Effector memory CD8-positive, alpha-beta T cell (primary cell): ENCODE measurements at places on chromosomes 16 and 17.

DNA sequence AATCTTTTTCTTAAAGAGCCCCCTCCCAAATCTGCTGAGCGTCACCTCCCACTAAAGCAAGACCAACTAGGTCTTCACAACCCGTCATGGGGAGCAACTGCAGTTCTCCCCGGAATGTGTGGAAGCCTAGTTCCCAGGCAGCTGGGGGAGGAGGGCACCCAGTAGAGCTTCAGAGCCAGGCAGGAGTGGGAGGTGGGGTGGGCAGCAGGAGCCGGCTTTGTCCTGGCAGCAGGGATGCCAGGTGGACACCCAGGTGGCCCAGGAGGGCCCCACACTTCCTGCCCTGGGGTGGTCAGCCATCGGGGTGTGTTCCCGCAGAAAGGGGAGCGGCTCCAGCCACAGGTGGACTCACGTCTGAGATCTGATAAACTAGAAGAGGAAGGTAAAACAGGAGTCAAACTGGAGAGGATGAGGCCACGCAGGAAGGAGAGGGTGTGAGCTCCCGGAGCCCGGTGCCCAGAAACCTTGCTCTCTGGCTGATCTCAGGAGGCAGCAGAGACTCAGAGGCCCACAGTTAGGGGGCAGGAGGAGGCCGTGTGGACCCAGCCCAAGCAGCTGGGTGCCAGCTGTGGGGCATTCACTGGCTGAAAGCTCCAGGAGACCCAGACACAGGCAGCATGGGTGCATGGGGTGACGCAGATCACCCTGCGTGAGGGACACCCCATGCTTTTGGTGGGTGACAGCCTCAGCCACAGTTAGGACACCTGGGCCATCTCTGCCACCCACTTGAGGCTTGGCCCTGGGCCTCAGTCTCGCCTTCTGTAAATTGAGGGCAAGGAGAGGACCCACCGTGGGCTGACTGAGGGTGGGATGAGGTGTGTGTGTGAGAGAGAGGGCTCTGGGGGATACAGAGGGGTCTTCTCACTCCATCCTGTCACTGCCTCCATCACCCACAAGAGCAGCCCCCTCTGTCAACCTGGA lies 260.8 kb upstream of the TNRC6C start:
- DNase-seq = no peak

- no peak for DNase-seq
These were observed 434.0 kb upstream of the CDH5 start for GRCh38 chr16:65932350-65933072.

- DNase-seq = no peak
These were observed 252.1 kb downstream of the PHKB start for GRCh38 chr16:47713225-47713595.

DNA sequence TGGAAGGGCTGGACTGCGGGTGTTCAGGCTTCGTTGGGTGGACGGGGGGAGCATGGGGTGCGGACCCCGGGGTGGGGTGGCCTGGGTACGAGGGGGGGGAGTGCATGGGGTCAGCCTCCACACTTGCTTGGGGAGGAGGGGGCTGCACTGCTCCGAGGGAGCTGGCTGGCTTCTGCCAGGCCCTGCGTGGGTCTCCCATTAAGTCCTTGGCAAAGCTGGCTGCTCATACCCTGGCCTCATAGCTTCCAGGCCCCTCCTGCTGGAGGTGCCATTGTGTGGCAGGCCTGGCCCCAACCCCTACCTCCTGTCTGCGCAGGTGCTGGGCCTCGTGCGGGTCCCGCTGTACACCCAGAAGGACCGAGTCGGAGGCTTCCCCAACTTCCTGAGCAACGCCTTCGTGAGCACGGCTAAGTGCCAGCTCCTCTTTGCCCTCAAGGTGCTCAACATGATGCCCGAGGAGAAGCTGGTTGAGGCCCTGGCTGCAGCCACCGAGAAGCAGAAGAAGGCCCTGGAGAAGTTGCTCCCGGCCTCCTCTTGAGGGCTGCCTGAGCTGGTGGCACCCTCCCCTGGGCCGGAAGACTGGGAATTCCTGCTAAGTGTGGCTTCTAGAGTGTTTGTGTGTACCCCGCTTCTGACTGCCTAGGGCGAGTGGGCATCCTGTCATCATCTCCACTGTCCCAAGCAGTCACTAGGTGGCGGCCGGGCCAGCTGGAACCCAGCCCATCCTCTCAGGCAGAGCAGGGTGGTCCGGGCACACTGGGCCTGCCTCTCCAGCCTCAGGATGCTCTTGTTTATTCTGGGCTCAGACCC lies 1.5 kb downstream of the NUDT16L1 start:
- DNase-seq = no peak

DNA sequence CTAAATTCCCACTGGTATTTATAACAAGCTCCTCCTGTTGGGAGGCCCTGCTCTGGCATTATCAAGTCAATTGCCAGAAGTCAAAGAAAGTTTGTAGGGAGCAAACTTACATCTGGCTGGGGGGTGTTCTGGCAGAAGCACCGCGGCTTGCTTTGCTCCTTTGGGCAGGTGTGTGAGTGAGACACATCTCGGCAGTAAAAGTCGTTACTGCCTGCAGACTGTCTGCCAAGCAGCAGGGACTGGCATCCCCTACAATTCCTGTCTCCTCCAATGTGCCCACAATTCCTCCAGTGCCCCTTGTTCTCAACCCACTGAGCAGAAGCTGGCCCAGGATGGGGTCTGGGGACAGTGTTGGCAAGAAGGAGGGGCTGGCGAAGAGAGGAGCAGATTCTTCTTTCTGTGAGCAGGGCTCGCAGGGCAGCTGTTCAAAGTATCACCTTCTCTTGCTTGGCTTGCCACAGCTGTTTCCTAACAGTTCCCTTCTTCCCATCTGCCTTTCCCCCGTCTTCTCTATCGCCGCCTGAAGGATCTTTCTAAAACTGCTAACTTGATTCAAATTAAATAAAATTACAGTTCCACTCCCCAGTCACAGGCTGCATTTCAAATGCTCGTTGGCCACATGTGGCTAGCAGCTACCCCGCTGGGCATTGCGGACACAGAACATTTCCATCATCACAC lies 30.2 kb downstream of the SPACA3 start:
- DNase-seq = no peak

DNA sequence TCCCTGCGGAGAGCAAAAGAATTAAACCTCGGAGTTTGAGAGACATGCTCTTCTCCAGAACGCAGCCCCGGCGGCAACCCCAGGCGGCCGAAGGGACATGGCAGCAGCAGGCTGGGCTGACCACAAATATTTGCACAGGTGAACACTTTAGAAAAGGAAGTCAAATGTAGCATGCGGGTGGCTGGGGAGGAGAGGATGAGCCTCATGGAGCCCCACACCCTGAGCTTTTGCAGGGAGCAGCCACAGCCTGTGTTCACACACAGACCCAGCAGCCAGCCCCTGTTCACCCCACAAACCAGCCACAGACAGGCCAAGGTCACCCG lies 17.8 kb downstream of the HS3ST6 start:
- no peak for DNase-seq

DNA sequence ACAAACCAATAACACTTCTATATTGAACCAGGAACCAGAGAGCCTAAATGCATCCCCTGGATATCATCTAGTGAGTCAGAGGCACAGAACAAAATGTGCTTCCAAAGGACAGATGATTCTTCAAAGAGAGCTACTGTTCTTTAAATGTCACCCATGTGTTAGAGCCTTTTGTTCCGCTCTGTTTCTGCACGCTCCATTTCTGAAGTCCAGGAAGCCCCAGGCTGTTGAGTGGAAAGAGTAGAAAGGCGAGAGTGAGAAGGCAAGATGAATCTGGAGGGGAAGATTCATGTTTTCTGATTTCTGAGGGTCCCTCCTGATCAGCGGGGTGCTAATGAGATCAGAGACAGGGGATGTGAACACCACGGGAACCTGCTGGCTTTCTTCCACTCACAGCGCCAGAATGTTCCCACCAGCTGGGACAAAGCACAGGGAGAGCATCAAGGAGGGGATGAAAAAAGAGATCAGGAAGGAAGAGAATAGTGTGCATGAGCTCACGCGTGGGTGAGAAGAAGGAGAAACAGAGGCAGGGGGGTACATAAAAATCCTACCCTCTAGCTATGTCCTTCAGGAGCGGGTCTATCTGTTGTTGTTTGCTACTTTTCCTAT lies 559.9 kb upstream of the HSBP1 start:
- DNase-seq = no peak

GRCh38 chr17:12731839-12732238 lies 57.5 kb upstream of the ARHGAP44 start:
- no peak for DNase-seq
